Stimulated activated CD8-positive, alpha-beta memory T cell treated with anti-CD3 and anti-CD28 coated beads, Interleukin-4, amount 100 ng/mL, for 1 hour (primary cell): ENCODE measurements at places on chromosomes 7 and 10.

GRCh38 chr7:142776206-142776844 lies 5.6 kb downstream of the PRSS2 start:
- no peak for DNase-seq

- DNase-seq, result no peak
Measured at GRCh38 chr7:84999450-84999849, 187.4 kb downstream of the SEMA3D start.

DNA sequence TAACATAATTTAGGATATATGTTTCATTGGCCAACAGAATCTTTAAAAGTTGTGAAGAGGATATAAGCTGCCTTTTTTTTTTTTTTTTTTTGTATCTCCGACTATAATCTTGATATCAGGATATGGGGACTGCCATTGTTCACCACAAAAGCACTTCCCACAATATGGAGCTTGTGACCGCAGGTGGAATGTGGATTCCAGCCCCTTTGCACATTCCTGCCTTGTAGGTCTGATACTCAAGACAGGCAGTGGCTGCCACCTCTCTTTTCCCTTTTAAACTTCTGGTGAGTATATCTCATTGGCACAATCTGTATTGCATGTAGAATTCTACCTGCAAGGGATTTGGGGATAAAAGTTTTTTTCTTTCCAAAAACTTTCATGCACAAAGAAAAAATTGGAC lies 272.7 kb upstream of the VWC2 start:
- no peak for DNase-seq

DNA sequence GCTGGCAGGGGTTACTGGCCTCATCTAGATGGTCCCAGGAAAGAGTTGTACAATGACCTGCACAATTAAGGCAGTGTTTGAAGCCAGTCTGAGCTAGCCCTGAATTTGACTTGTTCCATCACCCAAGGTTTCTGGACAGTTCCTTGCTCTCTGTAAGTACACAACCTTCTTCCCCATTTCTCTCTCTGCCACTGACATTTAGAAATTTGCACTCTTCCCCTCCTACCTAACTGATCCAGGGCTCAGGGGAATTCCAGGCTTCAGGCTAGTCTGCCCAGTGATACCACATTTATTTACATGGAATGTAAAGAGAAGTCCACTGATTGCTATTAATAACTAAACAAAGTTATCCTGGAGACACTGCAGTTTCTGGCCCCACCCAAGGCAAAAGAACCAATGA lies 139.0 kb upstream of the GPR26 start:
- DNase-seq, result no peak

GRCh38 chr10:86321568-86321967 lies 45.0 kb downstream of the GRID1 start:
- no peak for DNase-seq

GRCh38 chr10:97508342-97508741 lies 9.6 kb downstream of the UBTD1 start:
- DNase-seq, result no peak

GRCh38 chr7:41809529-41809939 lies 106.6 kb upstream of the INHBA start:
- DNase-seq, result no peak

DNA sequence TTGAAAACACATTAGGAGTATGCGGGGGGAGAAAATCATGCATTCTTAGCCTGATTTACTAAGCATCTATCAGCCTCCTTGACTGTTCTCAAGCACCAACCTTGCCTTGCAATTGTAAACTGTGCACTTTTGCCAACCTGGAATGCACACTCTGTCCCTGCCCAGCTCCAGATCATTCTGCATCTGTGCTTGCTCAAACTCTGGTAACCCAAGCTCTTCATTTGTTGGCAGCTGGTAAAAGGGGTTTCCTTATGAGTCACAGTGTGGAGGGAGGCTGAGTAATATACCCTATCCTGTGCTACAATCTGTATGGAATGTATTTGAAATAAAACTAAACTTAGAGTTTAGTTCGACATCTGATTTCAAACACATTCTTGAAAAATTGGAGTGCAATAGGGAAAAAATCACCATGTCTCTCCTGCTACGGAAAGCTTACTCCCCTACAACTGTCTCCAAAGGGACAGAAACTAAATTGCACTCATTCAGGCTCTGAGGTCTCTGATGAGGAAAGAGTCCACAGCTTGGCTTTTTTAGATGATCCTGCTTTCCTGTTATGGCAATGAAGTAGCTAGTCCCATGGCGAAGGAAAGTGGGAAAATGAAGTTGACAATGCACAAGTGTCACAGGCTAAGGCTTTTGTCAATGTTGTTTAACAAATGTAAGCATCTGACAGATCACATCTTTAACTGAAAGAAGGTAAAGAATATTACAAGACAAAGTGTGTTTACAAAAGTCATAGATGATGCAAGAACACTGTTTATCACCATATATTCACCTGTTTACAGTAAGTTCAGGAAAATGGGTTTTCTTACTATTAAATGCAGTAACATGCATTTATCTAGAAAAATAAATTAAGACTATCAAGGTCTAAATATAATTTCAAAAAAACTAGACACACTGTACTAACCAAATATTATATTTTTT lies 61.9 kb downstream of the TES start:
- DNase-seq, result no peak

- DNase-seq, result no peak
Measured at GRCh38 chr10:97785231-97785630, 13.4 kb upstream of the SFRP5 start.

DNA sequence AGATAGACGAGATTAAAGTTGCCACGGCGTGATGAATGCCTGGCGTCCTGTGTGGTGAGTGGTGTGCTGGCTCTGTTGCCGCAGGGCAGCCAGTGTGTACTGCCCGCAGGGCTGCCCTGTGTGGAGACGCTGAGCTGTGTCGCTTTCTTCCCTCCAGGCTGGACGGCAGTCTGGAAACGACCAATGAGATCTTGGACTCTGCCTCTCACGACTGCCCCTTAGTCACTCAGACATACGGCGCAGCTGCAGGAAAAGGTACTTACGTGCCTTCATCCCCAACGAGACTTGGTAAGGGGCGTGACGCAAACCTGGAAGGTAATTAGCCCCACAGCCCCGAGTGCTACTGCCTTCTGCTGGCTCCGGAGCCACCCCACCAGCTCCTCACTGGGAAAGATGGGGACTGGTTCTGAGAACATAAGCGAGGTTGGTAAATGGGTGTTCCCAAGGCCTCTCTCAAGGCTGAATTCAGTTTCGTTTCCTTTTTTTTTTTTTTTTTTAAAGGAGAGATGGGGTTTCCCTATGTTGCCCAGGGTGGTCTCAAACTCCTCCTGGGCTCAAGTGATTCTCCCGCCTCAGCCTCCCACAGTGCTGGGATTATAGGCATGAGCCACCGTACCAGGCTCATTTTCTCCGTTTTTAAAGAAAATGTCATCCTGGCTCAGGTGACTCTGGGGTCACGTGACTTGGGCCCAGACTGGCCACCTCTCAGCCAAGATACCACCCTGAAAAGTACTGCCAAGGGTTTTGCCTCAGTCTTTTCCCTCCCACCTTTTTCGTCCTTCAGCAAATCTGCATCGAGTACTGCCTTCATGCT lies 39.6 kb downstream of the WIPI2 start:
- DNase-seq, result no peak
